ENCODE measurements at places on chromosomes 12 and 14.

GRCh38 chr14:101845896-101846295 is 84.4 kb downstream of the PPP2R5C start:
- DNase-seq, result no peak

DNA sequence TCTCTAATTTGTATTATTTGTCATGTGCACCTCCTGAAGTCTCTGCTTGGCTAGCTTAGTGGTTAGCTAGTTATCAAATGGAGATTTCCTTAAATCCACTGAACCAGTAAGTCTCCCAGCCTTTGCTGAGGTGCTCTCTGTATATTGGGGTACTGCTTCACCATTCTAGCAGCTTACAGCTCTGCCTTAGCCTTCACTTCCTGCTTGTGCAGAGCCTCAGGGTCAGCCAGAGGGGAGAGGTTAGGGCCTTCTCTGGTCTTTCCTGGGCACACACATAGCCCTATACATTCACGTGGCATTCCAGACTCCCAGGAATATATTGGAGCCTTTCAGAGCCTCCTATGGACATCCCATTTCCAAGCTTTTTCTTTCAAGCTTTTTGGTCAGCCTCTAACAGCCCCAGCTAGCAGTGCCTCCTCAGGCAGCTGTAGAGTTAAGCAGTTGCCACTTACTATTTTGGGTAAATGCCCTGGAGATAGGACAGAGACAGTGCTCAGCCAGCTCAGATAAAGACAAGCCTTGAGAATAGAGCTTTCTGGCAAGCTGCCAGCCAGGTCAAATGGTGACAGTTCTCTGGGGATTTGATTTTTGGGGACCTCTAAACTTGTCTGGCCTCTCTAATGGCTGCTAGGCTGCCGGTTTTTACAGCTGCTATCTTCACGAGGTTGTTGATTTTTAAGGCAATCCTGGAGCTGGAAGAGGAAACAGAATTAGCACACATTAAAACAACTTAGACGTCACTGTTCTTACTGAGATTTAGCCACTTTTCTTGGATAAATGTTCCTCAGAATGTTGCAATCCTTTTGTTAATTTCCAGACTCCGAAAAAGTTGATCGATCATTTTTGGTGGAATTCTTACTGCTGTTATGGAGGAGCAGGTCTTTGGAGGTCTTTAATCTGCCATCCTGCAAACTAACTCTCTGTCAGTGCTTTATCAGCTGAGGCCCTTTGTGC is 32.9 kb downstream of the FBXW8 start:
- no peak for DNase-seq

- DNase-seq, result no peak
Observed at GRCh38 chr14:100281286-100282082, 24.8 kb downstream of the SLC25A29 start.

DNA sequence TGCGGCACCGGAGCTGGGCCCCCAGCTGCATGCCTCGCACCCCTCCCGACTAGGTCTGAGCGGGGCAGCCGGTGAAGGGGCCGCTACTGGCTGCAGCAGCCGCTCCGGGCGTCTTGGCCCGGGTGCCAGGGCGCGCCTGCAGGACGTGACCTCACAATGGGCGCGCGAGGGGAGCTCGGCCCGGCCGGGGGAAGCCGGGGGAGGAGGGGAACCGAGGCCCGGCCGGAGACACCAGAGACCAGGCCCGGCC is 353 bp downstream of the BAG5 start:
- no peak for DNase-seq

Measured in effector memory CD4-positive, alpha-beta T cell (primary cell).